Lower lobe of right lung (tissue), 2 donors: ENCODE measurements at places on chromosomes 7 and 10. TPM values are rescaled to one million over a fixed set of nuclear protein-coding genes. Genes with fewer than 3 reads are reported as not detected.

The KLF14 gene
- total RNA-seq: not detected

The NPFFR1 gene
- 1.0 TPM for total RNA-seq

The OPN4 gene
- not detected for total RNA-seq

The PDIA4 gene
- total RNA-seq: 123 TPM

- DNase-seq: no peak
Observed at GRCh38 chr7:131726031-131726430, 169.6 kb upstream of the PODXL start.

DNA sequence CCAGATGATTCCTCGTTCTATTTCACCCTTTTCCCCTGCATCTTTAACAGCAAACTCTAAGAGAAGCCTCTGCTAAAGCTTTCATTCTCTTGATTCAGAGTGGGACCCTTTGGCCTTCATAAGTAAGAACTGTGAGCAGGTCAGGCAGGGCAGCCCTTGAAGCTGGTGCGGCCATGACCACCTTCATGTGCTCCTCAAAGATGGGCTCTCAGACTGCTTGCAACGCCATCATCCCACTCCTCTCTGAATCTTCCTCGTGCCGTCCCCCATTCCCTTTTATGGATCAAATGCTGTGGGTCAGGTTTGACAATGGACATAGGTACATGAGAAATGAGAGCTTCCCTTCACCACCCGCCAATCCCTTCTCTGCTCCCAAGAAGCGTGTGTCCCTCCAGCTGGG is 207.4 kb downstream of the TCF7L2 start:
- no peak for DNase-seq

- DNase-seq: no peak
Observed at GRCh38 chr10:52864201-52865106, 91.9 kb upstream of the MBL2 start.

DNA sequence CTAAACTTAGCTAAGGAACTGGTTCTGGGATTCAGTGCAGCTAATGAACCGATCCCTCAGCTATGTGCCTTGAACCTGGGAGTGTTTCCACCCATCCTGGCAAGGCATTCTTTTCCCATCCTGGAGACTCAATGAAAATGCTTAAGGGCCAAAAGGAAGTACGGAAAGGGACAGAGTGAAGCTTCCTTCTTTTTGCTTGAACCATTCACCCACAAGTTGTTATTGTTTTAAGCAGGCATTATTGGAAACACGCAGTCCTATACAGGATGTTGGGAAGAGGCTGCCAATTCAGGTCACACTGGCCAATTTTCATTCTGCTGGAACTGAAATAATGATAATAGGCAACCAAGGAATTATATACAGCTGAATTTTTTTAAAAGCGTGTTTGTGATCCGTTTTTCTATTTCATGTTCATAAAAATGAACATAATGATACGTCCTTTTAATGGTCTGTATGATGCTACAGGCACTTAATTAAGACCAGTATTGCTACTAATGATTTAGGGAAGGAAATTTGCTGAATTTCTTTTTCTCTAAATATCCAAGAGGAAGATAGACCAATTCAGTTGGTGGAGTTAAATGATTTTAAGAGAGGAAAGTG is 57.8 kb upstream of the FZD1 start:
- no peak for DNase-seq

DNA sequence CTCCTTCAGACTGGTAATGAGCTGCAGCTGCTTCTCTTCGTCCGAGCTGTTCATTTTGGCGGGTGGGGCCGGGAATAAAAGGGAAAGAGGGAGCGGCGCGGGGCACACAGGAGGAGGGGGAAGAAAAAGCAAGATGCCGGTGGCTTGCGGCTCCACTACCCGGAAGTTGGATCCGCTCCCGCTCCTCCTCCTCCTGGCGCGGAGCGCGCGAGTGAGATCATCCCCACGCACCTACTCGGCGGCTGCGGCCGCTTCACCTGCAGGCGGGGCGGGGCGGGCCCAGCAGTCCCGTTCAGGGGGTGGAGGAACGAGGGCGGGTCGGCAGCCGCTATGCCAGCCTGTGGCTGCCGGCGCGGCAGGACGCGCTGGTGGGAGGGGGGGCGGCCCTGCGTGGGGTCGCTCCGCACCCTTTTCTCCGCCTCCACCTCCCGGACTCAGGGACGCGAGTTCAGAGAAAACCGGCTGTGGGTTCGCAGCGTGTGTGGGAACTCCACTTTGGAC is at the start of gene SHTN1:
TSS of gene SHTN1 (minus strand) at position 162 of the 501 bp plus-strand sequence. CDS start at position 54, 108 bp downstream.
- DNase-seq: peak; percentile 91

- no peak for DNase-seq
Observed at GRCh38 chr10:74612195-74612594, 214.2 kb upstream of the KAT6B start.

GRCh38 chr7:55132890-55133551 is 114.2 kb downstream of the EGFR start:
- no peak for DNase-seq

DNA sequence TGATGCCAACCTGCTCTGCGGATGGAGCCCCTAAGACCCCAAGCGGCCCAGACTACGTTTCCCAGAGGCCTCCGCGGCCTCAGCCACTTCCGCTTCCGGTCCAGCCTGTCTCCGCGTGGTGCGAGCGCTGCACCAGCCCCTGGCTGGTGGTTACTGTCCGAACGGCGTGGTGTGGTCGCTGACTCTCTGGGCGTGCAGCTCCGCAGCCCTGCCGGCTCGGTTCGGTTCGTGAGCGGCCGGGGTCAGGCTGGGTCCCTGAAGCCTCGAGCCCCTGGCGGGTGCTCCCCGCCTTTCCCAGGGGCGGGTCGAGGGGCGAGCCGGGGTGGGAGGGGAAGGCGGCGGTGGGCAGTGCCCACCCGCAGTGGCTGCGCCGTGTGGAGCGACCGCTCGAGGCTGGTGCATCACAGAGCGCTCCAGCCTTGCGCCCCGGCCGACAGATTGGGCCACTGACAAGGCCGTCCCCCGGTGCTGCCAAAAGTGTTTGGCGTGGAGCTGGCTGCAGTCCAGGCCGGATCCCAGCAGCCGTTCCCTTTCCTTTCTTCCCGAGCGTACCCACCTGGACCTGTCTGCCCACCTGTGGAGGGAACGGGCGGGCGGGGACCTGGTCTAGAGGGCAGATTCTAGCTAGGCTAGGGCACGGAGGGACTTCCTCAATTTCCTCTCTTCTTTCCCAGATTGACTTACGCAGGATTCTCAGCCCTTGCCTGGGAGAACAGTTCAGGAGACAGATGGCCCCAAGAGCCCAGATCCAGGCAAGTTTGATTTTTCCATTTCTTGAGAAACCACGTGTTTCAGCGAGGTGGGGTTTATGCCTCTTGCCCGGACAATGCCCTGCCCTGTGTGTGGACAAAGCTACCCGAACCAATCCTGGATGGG is at the start of gene ZNF485:
TSS of gene ZNF485 (plus strand) at position 116 of the 876 bp plus-strand sequence. CDS start at position 729, 613 bp downstream.
- DNase-seq: peak; percentile 84
